NCI-H1694 treated with DMSO at 0.1 percent for 48 hours (cell line): ENCODE measurements at places on chromosomes 11 and 22.

GRCh38 chr11:117527271-117527670 lies 199.6 kb downstream of the CEP164 start:
- DNase-seq: no peak

DNA sequence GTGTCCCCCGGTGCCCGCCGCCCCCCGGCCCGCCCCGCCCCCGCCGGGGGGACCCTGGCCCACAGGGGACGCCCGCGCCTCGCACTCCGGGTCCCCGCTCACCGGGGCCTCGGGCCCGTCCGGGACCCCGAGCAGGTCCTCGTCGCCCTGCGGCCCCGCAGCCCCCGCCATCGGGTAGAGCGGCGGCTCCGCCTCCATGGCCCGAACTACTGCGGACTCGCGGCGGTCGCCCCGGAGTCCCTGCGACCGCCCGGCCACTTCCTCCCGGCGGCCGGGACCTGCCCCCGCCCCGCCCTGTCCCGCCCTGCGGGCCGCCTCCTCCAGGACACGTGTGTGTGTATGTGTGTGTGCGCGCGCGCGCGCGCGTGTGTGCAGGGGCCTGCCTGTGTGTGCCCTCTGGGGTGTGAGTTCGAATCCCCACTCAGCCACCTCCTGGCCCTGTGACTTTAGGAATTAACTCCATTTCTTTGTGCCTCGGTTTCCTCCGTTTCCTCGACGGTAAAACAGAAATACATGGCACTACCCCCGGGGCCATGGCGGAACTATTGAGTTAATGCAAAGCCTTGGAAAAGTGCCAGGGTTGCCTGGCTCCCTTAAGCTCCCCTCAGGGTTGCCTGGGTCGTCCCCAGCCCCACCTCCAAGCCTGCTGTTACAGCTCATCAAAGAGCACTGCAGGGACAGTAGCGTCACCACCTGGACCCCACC lies at the start of gene UNC93B1:
Gene UNC93B1, minus strand, starts transcription at position 252 of the 705 bp plus-strand sequence. Its CDS starts 54 bp downstream, at position 198.
- DNase-seq: no peak

- no peak for DNase-seq
Measured at GRCh38 chr11:121618516-121618915, 165.7 kb upstream of the SORL1-AS1 start.

DNA sequence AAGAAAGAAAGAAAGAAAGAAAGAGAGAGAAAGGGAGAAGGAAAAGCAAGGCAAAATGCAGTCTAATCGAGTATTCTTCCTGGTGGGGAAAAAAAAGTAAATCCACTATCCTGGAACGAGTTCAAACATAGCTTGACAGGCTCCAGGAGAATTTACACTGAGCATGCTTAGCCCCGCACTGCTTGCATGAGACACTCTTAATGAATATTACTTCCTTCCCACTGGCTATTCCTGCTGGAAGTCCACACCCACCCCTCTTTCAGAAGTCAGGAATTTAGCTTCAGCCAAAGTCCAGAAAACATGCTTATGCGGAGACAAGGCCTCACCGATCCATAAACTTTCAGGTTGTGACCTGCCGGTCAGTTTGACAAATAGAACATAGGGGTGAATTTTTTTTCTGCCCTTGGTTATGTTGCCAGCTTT lies 251.8 kb upstream of the BLID start:
- no peak for DNase-seq

GRCh38 chr11:27234043-27234668 lies 128.9 kb downstream of the CCDC34 start:
- DNase-seq: no peak

GRCh38 chr11:3802011-3802790 lies 4.8 kb upstream of the NUP98 start:
- no peak for DNase-seq

DNA sequence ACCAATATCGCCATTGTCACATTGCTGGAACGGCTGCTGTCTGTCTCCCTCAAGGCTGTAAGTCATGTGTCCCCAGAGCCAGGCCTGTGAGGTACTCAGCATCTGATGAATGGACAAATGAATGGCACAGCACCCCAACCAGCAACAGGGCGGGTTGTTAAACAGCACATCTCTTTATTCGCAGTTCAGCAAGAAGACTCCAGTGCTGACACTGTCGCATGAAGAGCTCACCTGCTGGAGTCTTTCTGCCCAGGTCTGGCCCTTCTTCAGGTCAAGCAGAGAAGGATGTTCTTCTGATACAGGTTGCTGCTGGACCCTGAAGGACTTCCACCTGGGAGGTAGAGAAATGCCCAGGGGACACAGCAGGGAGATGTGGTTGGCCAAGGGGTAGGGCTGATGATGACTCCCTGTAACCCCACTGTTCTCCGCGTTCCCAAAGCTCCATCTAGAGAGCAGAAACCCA lies 4.8 kb downstream of the SPATA19 start:
- no peak for DNase-seq

GRCh38 chr11:135008001-135008405 lies 596.0 kb upstream of the B3GAT1 start:
- peak; percentile 35 for DNase-seq

GRCh38 chr11:128610721-128611617 lies 23.6 kb upstream of the ETS1 start:
- DNase-seq: no peak

DNA sequence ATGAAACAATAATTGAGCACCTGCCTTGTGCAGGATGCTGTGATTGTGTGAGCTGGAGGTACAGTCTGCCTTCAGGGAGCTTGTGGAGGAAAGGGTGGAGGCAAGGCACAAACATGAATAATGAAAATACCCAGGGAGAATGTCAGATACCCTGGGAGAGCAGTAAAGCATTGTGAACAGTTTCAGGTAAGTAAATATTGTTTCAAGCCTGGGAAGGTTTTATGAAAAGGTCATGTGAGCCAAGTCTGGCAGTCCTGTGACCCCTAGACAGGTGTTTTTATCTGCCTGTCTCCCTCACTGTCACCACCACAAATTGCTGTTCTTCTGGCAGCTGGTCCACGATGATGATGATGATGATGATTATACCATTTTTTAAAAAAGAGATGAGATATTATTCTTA lies 32.0 kb downstream of the SPECC1L start:
- no peak for DNase-seq

DNA sequence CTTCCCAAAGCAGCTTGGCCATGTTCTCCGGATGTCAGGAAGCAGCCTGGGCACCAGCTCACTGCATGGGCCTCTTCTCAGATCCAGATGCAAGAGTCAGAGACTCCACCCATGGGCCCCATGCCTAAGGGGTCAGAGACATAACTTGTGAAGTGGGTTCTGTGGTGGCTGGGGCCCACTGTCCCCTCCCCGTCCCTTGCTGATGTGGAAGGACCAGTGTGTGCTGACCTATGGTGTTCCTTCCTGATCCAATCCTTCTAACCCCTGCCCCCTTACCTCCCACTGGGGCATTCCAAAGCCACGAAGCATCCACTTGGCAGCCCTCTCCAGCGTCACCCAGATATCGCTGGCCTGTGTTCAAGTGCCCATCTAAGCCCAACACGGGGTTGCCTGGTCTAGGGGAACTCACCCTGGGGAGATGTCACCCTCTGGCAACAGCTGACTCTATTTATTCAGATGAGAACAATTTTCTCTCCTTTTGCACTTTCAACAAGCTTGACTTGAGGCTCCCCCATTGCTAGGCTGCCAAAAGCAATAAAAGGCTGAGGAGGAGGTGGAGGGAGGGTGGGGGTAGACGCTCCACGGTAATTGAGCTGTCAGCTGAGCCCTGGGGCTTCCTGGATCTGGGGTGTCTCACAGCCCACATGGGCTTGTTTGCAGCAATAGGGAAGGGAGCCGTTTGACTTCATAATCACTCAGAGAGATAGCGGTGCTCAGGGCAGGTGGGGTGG lies 158.5 kb downstream of the ADAMTS15 start:
- DNase-seq: no peak

DNA sequence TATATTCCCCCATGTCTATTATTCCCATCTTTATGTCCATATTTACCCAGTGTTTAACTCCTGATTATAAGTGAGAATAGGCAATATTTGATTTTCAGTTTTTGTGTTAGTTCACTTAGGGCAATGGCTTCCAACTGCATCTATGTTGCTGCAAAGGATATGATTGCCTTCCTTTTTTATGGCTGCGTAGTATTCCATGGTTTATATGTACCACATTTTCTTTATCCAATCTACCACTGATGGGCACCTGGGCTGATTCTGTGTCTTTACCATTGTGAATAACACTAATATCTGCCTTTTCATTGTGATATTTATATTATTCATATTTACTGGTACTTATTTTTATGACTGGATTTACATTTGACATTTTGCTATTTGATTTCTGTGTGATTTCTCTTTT lies 649.6 kb downstream of the NTM start:
- DNase-seq: no peak

GRCh38 chr11:15627560-15627959 lies 512.8 kb downstream of the INSC start:
- no peak for DNase-seq

GRCh38 chr22:28927630-28928029 lies 44.3 kb downstream of the ZNRF3 start:
- no peak for DNase-seq

GRCh38 chr11:116825434-116825833 lies 2.3 kb upstream of the APOA4 start:
- no peak for DNase-seq

DNA sequence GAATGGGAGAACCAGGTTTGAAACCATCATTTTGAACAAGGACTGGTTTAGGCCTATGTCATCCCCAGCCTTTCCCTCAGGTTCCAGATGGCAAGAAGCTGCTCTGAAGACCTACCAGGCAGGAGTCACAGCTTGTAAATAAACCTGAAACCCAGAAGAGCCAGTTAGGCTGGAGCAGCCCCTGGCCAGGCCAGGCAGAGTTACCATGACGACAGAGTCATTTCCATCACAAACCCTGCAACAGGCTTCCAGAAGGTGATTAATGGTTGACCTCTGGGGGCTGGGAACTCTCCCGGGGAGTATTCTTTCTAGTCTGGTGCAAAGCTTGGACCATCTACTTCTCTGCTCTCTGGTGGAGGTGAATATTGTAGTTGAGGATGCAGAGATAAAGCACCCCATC lies 164.1 kb upstream of the NCAM1 start:
- DNase-seq: no peak

GRCh38 chr11:27468209-27468994 lies 4.2 kb downstream of the LGR4 start:
- no peak for DNase-seq

GRCh38 chr11:121318848-121319834 lies 26.6 kb downstream of the SC5D start:
- DNase-seq: peak; percentile 41

GRCh38 chr11:134668076-134668475 lies 256.0 kb upstream of the B3GAT1 start:
- no peak for DNase-seq

- DNase-seq: no peak
Measured at GRCh38 chr11:122107566-122107965, 8.4 kb downstream of the BLID start.

DNA sequence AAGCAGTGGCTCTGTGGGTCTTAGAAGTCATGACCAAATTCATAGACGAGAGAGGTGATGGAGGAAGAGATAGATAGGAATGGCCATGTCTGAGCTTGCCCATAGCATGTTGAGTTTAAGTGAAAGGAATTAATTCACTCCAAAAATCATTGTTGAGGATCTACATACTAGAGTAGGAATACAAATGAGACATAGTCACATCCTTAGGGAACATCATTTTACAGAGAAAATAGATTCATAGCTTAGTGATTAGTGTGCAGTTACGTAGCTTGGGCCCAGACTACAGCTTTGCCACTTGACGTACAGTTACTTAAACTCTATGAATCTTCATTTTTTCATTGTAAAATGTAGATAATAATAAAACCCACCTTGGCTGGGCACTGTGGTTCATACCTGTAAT lies 21.4 kb upstream of the BMAL1 start:
- DNase-seq: no peak

DNA sequence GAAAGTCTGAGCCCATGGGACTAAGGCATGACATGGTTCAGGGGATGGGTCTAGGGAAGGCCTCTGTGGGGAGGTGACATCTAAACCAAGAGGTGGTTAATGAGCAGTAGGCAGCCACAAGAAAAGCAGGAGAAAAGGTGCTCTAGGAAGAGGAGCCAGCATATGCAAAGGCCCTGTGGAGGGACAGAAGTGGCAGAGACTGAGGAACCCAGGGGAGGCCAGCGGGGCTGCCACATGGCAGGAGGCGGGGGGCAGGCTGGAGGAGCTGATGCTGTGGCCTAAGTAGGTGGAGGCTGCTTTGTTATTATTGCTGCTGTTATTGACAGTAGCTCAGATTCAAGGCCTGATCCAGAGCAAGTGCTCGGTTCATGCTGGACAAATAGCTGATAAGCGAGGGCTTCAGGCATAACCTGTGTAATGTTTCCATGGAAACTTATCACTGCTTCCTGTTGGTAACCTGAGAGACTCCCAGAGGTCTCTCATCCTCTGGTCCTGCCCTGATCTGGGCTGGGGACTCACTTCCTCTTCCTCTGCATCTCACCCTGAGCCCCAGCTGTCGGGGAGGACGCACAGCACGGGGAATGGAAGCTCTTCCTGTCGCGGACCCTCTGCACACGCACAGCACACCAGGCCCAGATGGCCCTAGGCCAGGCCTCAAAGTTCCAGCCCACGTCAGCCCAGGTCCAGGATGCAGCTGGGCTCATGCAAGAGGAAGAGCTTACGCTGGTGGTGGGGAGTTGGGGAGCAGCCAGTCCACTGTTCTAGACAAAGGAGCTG lies 75.2 kb upstream of the TP53I11 start:
- peak; percentile 60 for DNase-seq

- DNase-seq: no peak
Measured at GRCh38 chr11:68471360-68472340, 11.1 kb downstream of the PPP6R3 start.

DNA sequence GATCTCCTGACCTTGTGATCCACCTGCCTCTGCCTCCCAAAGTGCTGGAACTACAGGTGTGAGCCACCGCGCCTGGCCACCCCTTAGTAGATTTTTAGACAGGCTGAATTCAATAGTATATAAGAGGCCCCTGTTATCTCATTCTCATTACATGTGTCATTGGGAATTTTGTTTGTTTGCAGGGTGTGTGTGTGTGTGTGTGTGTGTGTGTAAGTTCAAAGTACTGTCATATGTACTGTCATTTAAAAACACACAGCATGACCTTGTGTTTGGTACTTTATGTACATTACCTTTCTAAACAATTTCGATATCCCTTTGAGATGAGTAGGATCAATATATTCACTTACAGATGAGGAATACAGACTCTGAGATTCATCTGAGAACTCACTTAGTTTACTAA lies 118.7 kb upstream of the TTC12 start:
- DNase-seq: no peak
